ENCODE measurements at places on chromosomes 2 and 18.
A peak's percentile ranks its signal among the peaks of the same experiment; 100 is the strongest.

GRCh38 chr2:178860551-178860950, 53.3 kb upstream of the TTN start:
- H3K27ac ChIP-seq = no peak overlapping the region
- no peaks in the 10 kb centered on the region for H3K4me1 ChIP-seq
- H3K36me3 ChIP-seq = peaks cover 8% of the 10 kb centered on the region
- H3K4me3 ChIP-seq = no peak overlapping the region
- H3K27me3 ChIP-seq = no peaks in the 10 kb centered on the region

DNA sequence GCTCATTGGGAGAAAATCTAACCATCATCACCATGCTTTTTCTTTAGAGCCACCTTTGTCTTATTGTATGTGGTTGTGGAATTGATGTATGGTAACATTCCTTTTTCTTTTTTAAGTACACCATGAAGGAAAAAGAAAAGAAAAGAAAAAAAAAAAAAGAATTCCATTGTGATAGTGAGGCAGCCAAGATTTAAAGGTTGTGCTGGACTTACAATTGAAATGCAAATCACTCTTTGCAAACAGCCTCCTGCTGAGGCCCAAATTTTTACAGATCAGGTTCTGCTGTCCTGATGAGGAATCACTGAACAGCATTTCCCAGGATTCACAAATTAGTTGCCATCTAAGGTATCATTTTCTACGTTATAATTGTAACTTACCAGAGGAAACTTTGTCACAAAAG, 1101.0 kb upstream of the FANCL start:
- no peak overlapping the region for H3K27ac ChIP-seq
- no peaks in the 10 kb centered on the region for H3K27me3 ChIP-seq
- H3K36me3 ChIP-seq = no peaks in the 10 kb centered on the region

- no peak for DNase-seq
- H3K27ac ChIP-seq = no peak overlapping the region
- H3K4me1 ChIP-seq = peaks cover 5% of the 10 kb centered on the region
- no peaks in the 10 kb centered on the region for H3K36me3 ChIP-seq
- no peak overlapping the region for H3K4me3 ChIP-seq
- peaks cover 4% of the 10 kb centered on the region for H3K27me3 ChIP-seq
These were observed 3.1 kb upstream of the ADCY3 start for GRCh38 chr2:24923106-24923505.

DNA sequence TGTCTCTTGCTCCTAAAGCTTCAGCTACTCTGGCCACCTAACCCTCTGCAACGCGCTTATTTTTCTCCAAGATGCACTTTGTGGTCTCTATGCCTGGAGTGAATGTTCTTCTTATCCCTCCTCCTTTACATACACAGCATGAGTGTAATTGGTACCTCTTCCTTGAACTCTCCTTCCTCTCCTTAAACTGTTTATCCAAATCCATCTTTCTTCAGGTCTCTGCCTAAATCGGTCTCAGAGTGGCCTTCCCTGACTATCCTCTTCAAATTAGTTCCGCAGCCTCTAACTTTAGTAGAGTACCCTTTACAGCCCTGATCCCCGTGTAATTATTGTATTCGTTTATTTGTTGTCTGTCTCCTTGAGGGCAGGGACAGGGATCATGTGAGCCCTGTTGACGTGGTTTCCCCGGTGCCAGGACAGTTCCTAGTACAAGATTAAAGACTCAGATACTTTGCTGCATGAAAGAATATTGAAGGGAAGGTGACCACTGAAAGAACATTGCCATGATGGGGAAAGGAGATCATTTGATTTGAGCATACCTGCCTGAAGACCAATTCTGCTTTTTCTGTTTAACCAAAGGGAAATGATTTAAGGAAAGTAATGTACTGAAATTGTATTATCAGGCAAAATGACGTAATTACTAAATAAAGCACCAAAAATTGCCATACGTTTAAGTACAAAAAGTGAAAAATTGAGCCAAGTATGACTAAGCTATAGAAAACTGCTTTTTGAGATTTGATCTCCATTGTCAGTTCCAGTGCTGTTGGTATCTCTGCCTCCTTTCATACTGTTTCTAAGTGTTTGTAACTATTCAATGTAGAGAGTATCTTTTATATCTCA, 1.2 kb downstream of the CNOT9 start:
- no peaks in the 10 kb centered on the region for H3K27me3 ChIP-seq
- H3K36me3 ChIP-seq = peaks cover 17% of the 10 kb centered on the region
- H3K4me3 ChIP-seq = peak overlapping the region; percentile 91
- DNase-seq = no peak
- H3K27ac ChIP-seq = peak overlapping the region; percentile 98

DNA sequence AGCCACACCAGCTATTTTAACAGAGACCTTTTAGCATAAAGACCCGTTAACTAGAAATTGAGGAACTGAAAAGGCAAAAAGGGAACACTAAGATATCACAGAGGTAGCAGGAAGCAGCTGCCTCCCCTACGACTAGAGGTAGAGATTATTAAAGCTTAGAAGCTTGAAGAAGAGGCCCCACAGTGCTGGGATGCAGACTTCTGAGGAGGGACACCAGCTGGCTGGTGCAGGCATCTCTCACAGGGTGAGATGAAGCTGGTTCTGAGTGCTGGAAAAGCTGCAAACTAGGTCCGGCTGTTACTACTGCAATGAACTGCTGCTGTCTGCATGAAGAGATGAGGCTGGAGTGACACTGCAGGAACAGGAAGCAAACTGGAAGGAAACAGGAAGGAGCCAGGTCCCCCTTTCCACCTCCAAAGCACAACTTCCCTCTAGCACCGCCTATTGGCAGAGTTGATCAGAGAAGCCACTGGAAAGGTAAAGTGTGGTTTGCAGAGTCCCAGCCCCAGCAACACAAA, 61.2 kb upstream of the MRPS9 start:
- peak overlapping the region; percentile 17 for H3K4me3 ChIP-seq
- no peak overlapping the region for H3K27ac ChIP-seq

DNA sequence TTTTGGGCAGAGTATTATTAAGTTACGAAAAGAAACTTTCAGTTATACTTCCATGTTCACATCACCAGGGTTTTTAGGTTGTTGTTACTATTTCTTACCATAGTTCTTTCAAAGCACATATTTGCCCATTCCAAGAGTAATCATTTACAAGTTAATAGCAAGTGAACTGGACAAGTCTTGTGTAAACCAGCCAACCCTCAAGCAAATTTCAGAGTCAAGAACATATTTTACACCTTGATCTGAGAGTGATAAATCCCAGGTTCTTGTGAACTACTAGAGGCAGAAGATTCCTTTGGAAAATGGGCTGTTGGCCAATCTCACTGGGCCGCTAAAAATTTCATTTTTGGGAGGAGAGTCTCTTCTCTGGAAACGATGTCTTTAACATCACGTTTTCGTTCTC, 2.7 kb upstream of the ASAP2 start:
- H3K36me3 ChIP-seq = no peaks in the 10 kb centered on the region
- no peak overlapping the region for H3K4me3 ChIP-seq
- H3K27me3 ChIP-seq = peaks cover 25% of the 10 kb centered on the region
- H3K4me1 ChIP-seq = no peaks in the 10 kb centered on the region
- no peak for DNase-seq
